Stimulated activated CD8-positive, alpha-beta memory T cell treated with anti-CD3 and anti-CD28 coated beads, Interleukin-4, amount 100 ng/mL, for 1 hour (primary cell): ENCODE measurements at places on chromosomes 1 and 21.

GRCh38 chr1:62436039-62436465 lies 797 bp upstream of the USP1 start:
- peak; percentile 93 for DNase-seq

GRCh38 chr1:81594206-81594605 lies 206.5 kb upstream of the ADGRL2 start:
- no peak for DNase-seq

DNA sequence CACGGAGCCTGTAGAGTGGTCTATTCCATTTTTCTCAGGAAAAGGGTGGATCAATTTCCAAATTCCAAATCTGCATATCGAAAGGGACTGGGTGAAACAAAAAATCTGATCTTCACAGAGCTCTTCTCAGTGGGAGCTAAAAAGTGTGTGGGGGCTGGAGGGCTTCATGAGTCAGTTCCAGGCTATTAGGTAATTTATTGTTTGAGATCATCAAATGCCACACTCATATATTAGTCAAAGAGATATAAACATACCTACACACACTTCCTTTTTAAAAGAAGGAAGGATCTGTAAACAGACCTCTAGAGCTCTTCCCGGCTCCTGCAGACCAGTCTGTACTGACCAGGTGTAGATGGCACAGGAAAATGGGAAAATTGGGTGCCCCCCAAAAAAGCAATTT lies 175.4 kb downstream of the ZBTB18 start:
- DNase-seq: no peak

DNA sequence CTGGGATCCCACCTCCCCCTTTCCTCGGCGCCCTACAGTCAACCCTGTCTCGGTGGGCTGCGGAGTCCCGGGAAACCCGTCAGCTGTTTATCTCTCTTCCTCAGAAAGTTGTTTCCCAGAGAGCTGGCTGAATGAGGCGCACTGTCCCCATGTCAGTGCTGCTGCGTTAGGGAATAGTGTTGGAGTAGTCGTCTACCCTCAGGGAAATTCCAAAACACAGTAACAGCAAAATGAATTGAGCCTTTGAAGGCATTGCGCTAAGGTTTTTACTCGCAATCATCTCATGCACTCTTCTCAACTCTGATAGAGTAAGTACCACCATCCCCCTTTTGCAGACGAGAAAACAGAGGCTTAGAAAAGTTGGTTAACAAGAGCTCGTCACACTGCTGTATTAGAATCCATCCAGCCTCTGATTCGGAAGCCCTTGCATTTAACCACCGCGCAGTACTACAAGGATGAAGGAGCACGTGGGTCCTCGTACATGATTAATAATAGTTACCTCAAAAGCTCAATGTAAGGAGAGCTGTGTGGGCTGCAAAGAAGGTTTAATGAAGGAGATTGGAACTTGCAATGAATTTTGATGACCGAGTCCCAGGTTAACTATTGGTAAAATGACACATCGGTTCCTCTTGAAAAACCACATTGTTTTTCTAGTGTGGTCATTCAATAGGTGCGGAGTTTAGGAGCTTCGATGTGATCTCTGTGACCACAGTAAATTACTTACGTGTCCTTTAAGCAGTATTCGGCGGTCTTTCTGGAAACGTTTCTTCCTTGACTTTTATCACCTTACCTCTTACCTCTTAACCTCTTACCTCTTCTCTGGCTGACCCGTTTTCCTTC lies 788 bp upstream of the EDEM3 start:
- DNase-seq: no peak

DNA sequence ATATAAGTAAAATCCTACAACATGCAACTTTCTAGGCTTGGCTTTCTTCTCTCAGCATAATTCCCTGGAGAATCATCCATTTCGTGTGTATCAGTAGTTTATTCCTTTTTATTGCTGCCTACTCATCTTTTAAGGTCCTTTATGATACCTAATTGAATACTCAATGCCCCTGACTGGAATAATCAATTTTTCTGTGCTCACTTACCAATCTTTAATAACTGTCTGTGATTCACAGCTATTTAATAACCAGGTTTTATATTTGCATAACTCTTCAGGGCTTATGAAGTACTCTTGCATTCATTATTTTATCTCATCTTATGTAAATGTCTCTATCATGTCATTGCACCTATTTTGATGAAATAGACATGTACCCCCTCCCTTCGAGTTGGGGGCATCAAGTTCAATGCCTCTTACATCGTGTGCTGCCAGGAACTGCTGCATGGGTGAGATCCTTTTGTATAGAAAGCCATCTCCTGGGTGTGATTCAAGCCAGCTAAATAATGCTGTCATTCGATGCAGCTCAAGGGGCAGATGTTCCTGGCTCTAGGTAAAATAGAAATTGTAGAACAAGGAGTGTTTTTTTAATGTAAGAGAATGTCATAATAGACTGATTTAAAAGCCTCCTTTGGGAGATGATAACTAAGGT lies 222.7 kb downstream of the SLC35F3 start:
- no peak for DNase-seq
